ENCODE measurements at places on chromosomes 5 and 9. TPM values are rescaled to one million over a fixed set of nuclear protein-coding genes. Genes with fewer than 3 reads are reported as not detected.

Gene ADAMTS6
- total RNA-seq, result 17.5 TPM

Gene PTTG1
- total RNA-seq, result 10.8 TPM

Gene RANBP17
- total RNA-seq, result 212 TPM

Gene PCDHA13
- total RNA-seq, result 20.9 TPM

DNA sequence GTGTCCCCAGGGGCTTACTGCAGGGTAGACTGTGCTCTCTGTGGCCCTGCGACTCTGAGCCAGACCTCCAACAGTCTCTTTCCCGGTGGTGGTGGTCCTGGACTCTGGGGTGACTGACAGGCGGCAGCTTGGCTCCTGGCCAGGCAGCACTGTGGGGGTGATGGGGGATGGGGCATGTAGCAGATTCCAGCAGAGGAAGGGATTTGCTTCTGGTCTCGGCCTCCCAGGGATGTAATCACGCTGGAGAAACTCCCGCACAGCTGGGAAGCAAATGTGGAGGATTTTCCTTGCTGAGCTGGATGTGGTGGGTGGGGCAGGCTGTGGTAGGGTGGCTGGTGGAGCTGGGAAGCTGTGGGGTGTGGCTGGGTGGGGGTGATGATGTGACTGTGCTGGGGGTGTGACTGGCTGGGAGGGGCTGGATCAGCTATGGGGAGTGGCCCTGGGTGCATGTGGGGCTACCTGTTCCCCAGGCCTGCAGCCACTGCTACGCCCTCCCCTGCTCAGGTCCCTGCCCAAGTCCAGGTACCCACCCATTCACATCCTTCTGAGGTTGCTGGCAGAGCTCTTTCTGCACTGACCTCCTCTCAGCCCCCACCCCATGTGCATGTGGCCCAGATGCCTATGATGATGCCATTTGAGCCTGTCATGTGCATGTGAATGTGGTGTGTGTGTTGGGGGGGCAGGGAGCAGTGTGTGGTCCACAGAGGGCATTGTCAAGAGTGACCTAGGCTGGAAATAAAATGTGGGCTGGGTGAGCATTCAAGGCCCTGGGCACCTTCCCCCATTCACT lies 3.8 kb downstream of the NDST1 start:
- no peak for DNase-seq

DNA sequence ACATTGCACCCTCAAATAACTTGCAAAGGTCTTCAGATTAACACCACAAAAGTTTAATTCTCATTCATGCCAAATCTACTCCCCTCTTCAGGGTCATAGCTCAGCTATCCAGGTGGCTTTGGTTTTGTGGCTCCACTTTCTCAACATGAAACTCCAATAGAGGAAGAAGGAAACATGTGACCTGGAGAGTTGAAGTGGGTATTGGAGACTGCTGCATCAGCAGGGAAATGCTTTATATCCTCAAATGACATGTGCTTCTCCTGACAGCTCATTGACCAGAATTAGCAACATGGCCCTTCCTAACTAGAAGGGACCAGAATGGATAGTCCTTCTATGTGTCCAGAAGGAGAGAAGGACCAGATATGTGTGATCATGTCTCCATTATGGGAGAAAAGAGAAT lies 73.6 kb downstream of the TLR4 start:
- DNase-seq, result no peak

GRCh38 chr9:34259315-34259714 lies 69.8 kb downstream of the KIF24 start:
- no peak for DNase-seq

GRCh38 chr5:77937015-77937908 lies 161.1 kb upstream of the TBCA start:
- DNase-seq, result no peak

DNA sequence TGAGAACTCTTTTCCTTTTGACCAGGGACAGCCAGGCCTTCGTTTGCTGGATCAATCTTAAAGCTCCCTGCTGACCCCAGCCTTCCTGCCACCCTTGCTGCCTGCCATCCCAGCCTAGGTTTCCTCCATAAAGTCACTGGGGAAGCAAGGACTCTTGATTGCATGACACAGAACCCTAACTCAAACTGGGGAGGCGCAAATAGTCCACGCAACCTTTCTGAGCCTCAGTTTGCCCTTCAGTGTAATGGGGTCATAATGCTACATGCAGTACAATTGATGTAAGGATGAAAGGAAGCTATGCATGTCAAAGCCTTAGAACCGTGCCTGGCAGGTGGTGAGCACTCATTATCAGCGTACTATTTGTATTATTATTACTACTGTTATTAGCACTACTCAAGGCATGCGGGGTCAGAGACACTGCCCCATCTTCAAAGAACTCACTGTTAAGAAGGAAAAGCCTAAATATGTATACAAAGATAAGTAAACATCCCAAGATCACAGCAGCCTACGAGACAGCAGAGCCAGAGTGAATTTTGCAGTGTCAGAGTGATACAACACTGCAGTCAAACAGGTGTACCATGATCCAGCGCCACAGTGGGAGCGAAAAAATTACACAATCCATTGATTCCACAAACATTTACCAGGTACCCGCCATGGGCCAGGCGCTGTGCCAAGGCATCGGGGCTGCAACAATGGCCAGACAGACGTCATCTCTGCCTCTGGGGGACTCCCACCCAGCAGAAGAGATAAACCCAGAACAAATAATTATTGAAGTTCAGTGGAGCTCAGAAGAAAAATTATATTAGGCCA lies 16.9 kb upstream of the CPLX2 start:
- no peak for DNase-seq

- DNase-seq, result no peak
Observed at GRCh38 chr5:108257996-108258395, 123.9 kb downstream of the FBXL17 start.

DNA sequence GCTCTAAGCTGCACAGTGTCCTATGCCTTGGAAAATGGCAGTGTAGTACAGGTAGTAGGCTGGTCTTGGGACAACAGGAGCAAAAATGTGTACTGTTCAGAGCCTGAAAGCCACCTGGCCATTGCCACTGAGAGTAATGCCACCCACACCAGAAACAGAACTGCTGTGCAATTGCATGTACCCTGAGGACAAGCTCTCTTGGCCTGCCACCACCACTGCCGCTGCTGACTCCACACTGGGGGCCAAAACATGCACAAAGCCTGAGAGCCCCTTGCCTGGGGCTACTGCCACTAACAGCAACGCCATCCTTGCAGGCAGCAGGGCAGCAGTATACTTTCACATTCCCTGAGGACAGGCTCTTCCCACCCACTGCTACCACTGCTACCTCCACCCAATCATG lies 251.9 kb upstream of the CDH12 start:
- no peak for DNase-seq

- no peak for DNase-seq
Observed at GRCh38 chr5:15737036-15737821, 237.2 kb downstream of the FBXL7 start.
